Kidney (tissue), 22 donors: ENCODE measurements at places on chromosomes 2 and 18. TPM values are rescaled to one million over a fixed set of nuclear protein-coding genes. Genes with fewer than 3 reads are reported as not detected.

DNA sequence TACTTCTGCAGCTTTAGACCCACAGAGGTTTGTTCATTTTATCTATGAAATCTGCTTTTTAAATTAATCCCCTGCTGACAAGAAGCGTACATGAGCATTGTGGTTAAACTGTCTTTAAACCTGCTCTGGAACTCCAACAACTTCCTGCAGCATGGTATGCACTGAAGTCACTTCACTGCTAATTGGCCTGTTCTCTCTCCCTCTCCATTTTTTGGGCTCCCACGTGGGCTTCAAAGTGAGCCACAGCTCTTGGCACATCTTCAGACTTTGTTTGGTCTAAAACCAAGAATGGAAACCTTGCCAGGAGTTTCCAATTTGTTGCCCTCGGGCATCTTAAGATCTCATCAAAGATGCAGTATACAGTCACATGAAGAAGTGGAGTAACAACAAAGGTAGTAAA is 311.4 kb downstream of the LRRTM1 start:
- no peaks in the 10 kb centered on the region for H3K36me3 ChIP-seq
- H3K4me3 ChIP-seq: no peak overlapping the region
- no peak overlapping the region for H3K27ac ChIP-seq
- DNase-seq: no peak
- no peaks in the 10 kb centered on the region for H3K4me1 ChIP-seq

DNA sequence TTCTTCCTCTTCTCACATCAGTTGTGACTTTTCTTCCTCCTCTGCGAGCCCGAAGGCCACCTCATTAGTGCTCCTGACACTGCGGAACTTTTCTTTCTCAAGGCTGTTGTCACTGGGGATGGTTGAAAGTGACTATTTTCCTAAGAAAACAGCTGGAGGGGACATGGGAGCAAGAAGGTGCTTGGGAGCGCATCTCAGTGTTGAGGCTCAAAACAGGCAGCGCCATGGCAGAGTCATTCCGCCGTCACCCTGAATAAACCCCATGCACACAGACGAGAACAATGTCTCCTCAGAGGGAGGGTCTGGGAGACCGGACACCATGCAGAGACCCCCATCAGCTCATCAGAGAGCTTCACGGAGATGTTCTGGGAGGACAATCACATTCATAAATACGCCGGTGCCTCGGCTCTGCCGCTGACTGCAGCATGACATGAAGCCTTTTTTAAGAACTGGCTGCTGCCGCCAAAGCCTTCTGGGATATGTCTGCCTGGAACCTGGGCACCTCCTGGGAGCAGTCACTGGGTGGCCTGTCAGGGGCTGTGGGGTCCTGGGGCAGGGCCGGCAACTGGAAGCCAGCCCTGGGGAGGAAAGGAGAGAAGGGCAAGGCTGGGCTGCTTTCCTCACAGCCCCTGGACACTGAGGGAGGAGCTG is 19.2 kb downstream of the ATOH8 start:
- H3K4me3 ChIP-seq: no peak overlapping the region
- H3K27ac ChIP-seq: no peak overlapping the region
- no peak for DNase-seq

DNA sequence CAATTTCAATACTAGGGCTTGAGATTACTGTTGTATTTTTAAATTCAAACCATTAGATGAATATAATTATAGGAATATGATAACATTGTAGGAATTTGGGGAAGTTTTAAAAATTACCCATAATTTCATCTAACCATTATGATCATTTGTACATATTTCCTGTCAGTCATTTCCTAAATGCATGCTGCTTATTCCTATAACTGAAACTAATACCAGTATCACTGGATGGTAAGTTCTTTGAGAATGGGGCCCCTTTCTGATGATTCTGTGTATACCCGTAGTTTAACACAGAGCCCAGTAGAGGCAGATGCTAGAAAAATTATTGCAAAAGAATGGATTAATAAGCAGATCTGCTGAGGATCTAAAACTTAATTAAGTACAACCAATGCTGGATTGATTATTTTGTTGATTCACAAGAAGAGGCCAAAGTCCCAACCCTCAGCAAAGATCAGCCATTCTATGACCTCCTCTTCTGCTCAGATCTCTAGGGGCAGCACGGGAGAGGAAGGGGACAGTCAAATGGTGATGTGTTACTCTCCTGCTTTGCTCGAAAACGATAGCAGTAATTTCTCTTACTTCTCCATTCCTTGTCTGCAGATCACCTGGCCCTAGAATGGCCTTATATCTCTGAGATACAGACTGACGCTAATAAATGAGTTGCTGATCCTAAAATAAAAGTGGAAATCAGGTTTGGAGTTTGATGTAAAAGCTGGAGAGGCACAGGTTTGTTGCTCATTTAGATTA is 69.5 kb upstream of the PELI1 start:
- no peaks in the 10 kb centered on the region for H3K4me1 ChIP-seq
- H3K27me3 ChIP-seq: no peaks in the 10 kb centered on the region
- no peak for DNase-seq
- no peak overlapping the region for H3K4me3 ChIP-seq

DNA sequence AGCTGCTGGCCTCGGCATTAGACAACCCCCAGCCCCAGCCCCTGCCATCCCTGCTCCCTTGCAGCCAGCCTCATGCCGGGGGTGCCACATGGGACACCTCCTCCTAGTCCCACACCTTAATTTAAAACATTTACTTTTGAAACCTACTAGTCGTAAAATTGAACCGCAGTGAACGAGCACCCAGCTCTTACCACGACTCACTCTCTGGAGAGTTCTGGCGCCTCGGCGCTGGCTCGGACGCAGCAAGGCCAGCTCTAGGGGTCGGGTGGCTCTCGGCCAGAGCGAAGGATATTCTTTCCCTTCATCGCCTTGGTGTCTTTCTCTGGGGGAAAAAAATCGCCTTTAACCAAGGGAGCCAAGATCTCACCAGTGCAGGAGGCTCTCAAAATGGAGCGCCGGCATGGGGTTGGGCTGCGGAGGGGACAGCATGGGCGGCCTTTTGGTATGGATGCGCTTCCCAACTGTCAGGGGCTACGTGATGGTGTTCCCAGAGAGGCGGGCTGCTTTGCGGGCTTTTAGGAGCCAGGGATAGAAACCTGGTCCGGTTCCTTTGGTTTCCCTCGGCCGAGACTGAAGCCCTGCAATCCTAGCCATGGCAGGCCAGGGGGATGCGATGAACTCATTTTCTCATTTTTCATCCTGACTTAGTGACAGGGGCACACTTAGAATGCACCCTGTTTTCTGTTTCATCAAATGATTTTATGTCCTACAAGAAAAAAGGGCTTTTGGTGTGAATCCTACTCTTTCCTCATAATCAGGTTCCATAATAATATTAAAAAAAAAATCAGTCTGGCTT is 2.0 kb downstream of the HPCAL1 start:
- H3K4me3 ChIP-seq: peak overlapping the region; percentile 16
- peaks cover 2% of the 10 kb centered on the region for H3K27me3 ChIP-seq
- no peaks in the 10 kb centered on the region for H3K4me1 ChIP-seq
- peak; percentile 51 for DNase-seq

- H3K4me1 ChIP-seq: peaks cover 2% of the 10 kb centered on the region
- H3K36me3 ChIP-seq: no peaks in the 10 kb centered on the region
- H3K4me3 ChIP-seq: no peak overlapping the region
- no peaks in the 10 kb centered on the region for H3K27me3 ChIP-seq
Observed at GRCh38 chr2:105556366-105556765, 157.5 kb upstream of the FHL2 start.

GRCh38 chr2:140918426-140918825 is 1212.4 kb downstream of the LRP1B start:
- no peaks in the 10 kb centered on the region for H3K4me1 ChIP-seq
- no peaks in the 10 kb centered on the region for H3K36me3 ChIP-seq
- no peak overlapping the region for H3K27ac ChIP-seq
- no peak overlapping the region for H3K4me3 ChIP-seq
- no peaks in the 10 kb centered on the region for H3K27me3 ChIP-seq

DNA sequence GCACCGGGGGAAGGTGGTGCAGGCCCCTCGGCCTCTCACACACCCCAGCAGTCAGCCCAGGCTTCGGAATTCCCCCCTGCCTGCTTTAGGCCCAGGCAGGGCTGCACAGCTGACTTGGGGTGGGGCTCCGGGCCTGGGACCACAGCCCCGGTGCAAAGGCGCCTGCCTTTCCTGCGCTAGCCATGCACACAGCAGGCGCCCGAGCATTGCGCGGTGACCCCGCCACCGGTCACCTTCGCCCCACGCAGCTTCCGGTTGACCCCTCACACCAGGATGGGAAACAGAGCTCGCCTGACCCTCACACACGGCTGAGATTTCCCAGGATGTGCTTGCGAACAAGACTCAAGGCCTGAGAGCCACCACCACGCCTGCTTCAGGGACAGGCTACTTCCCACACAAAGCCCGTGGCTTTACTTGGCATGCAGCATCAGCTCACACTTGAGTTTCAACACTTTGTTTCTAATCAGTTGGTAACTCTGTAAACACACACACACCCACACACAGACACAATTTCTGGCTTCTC is 46.0 kb downstream of the SLC66A2 start:
- H3K36me3 ChIP-seq: peaks cover 3% of the 10 kb centered on the region
- no peak for DNase-seq
- no peak overlapping the region for H3K27ac ChIP-seq
- no peaks in the 10 kb centered on the region for H3K4me1 ChIP-seq
- no peaks in the 10 kb centered on the region for H3K27me3 ChIP-seq
- no peak overlapping the region for H3K4me3 ChIP-seq

Gene EMILIN2
- 24.0 TPM for total RNA-seq

DNA sequence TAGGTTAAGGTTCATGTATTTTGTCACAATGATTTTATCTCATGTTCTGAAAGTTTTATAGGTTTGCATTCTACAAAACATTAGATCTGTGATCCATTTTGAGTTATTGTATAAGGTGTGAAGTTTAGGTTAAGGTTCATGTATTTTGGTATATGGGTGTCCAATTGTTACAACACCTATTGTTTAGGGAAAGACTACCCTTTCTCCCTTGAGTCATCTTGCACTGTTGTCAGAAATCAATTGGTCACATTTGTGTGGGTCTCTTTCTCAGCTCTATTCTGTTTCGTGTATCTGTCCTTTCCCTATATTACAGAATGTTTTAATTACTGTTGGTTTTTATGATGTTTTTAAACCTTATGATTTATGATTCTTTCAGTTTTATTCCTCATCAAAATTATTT is 192.3 kb downstream of the MCFD2 start:
- H3K36me3 ChIP-seq: no peaks in the 10 kb centered on the region
- H3K4me1 ChIP-seq: no peaks in the 10 kb centered on the region
- H3K27me3 ChIP-seq: no peaks in the 10 kb centered on the region
- no peak overlapping the region for H3K4me3 ChIP-seq
- DNase-seq: no peak
- H3K27ac ChIP-seq: no peak overlapping the region

Gene GPR75
- total RNA-seq: 2.4 TPM

- DNase-seq: no peak
- no peak overlapping the region for H3K4me3 ChIP-seq
- no peak overlapping the region for H3K27ac ChIP-seq
- no peaks in the 10 kb centered on the region for H3K4me1 ChIP-seq
Observed at GRCh38 chr2:28251337-28251736, 141.3 kb upstream of the FOSL2 start.

Gene CD302
- 33.2 TPM for total RNA-seq

Gene AQP12B
- total RNA-seq: not detected

Gene MATN3
- 5.0 TPM for total RNA-seq

Gene ASIC4
- not detected for total RNA-seq

DNA sequence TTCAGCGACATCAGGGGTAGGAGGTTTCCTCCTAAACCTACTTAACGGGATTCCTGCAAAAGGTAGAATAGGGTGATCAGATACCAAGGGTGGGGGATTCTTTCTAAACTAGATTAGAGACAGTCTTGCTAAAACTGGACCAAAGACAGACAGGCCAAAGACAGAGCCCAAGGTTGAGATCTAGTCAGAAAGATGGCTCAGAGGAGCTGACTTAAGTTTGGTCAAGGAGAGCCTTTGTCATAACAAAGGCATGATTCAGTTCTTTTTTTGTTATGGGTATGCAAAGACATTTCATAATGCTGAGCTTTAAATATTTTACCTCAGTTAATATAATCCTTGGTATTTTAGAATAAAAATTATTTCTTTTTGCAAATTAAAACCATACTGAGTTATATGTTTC is 17.8 kb upstream of the GPR75 start:
- peaks cover 19% of the 10 kb centered on the region for H3K36me3 ChIP-seq
- no peaks in the 10 kb centered on the region for H3K4me1 ChIP-seq
- no peak for DNase-seq
- no peaks in the 10 kb centered on the region for H3K27me3 ChIP-seq
- H3K4me3 ChIP-seq: no peak overlapping the region

- H3K27ac ChIP-seq: no peak overlapping the region
- no peaks in the 10 kb centered on the region for H3K4me1 ChIP-seq
- H3K4me3 ChIP-seq: no peak overlapping the region
- no peak for DNase-seq
Observed at GRCh38 chr2:102686479-102687439, 67.4 kb downstream of the SLC9A2 start.

Gene LOXL3
- total RNA-seq: 9.7 TPM

DNA sequence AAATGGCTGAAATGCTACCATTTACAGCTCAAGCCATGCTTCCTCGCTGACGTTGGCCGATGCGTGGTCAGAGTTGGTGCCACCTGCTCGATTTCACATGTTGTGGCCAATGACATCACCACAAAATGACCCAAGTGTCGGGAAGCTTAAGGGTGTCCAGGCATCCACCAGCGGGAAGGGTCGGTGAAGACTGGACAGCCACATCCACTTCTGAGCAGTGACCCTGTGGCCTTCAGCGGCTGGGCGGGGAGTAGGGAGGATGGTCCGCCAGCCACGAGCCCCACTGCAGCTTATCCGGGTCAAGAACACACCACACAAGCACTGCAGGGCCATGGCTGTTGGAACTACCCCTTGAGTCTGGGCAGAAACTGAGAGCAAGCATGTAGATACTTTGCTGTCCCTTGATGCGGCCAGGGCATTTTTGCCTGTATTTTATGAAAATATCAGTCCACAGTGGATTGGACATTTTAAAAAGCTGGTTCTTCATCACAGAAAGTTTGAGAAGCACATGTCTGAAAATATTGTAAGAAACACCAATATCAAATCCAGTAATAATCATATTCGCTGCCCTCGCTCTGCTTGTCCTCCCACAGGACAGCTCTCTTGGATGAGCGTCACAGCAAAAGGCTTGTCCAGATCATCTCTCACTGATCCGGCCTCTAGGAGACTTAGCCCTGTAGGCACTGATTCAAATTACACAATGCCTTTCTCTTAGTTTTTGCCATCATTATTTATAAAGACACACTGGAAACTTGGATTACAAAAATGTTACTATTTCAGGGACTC is 174.0 kb downstream of the TWIST2 start:
- no peak overlapping the region for H3K27ac ChIP-seq
- no peaks in the 10 kb centered on the region for H3K36me3 ChIP-seq
- H3K27me3 ChIP-seq: no peaks in the 10 kb centered on the region
- H3K4me3 ChIP-seq: no peak overlapping the region

- no peak overlapping the region for H3K4me3 ChIP-seq
- H3K4me1 ChIP-seq: no peaks in the 10 kb centered on the region
- no peaks in the 10 kb centered on the region for H3K27me3 ChIP-seq
Observed at GRCh38 chr2:41736105-41736567, 311.7 kb upstream of the PKDCC start.

Gene OR6B2
- not detected for total RNA-seq
